ENCODE measurements at places on chromosomes 1 and 21. TPM values are rescaled to one million over a fixed set of nuclear protein-coding genes. Genes with fewer than 3 reads are reported as not detected.

PLPPR4 gene
- 0.02 TPM for total RNA-seq

GJA9 gene
- total RNA-seq = not detected

PTPRU gene
- total RNA-seq = 7.2 TPM

ZMYND12 gene
- total RNA-seq = 0.46 TPM

RNU1-1 gene
- 30.4 TPM for total RNA-seq

RAB25 gene
- not detected for total RNA-seq

All from A549 treated with Hydrocortisone at 1 μM for 4 hours (cell line).